IMR-90 (cell line): ENCODE measurements at places on chromosomes 3 and 15. TPM values are rescaled to one million over a fixed set of nuclear protein-coding genes. Genes with fewer than 3 reads are reported as not detected.

Gene ARGFX
- not detected in 2 replicates for total RNA-seq

Gene NR2E3
- under 0.01 and 0.56 TPM in 2 replicates for total RNA-seq

DNA sequence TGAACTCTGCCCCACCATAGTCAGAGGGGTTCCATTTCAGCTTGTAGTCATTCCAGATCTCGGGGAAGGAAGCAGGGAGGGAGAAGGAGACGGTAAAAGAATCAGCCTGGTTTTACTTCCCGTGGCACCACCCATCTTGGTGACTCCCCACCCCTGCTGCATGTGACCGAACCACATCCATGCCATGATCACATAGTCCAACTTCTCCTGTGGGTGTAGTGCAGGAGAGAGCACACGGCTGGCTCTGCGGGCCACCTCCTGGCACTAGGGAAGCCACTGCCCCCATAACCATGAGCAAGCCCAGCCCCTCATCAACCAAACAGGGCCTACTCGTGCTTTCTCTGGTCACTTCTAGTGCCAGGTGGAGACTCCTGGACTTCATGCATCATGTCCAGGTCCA is 3.7 kb downstream of the CHRNA3 start:
- no peak overlapping the region for H3K4me3 ChIP-seq
- no peaks in the 10 kb centered on the region for H3K4me1 ChIP-seq
- no peaks in the 10 kb centered on the region for H3K36me3 ChIP-seq
- peaks cover 34% of the 10 kb centered on the region for H3K27me3 ChIP-seq
- DNase-seq: no peak

- H3K27ac ChIP-seq: no peak overlapping the region
- peaks cover 59% of the 10 kb centered on the region for H3K27me3 ChIP-seq
- H3K4me1 ChIP-seq: no peaks in the 10 kb centered on the region
Measured at GRCh38 chr3:13043656-13044055, 29.6 kb downstream of the IQSEC1 start.

DNA sequence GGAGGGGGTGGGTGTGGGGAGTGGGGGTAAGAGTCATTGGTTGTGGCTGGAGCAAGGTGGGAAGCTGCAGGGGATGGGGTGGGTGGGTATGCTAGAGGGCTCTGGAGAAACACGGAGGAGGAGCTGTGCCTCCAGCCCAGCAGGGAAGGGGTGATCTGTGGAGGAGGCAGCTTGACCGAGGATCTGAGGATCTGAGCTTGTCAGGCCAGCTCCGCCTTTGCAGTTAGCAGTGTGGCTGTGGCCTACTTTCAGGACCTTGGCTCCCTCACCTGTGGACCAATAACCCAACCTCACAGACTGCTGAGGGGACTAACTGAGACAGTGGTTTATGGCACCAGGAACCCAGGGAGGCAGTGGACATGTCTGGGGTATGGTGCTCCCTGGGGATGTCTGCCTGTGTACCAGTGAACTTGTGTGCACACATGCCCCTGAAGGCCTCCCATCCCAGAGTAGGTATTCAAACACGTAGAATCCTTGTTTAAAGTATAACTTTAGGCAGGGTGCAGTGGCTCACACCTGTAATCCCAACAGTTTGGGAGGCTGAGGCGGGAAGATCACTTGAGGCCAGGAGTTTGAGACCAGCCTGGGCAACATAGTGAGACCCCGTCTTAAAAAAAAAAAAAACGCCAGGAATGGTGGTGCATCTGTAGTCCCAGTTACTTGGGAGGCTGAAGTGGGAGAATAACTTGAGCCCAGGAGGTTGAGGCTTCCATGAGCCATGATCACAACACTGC is 52.5 kb upstream of the LINGO1 start:
- no peak overlapping the region for H3K4me3 ChIP-seq
- no peaks in the 10 kb centered on the region for H3K4me1 ChIP-seq
- DNase-seq: no peak
- H3K36me3 ChIP-seq: no peaks in the 10 kb centered on the region
- H3K27me3 ChIP-seq: peaks cover 39% of the 10 kb centered on the region

- DNase-seq: no peak
- peaks cover 5% of the 10 kb centered on the region for H3K4me1 ChIP-seq
- H3K36me3 ChIP-seq: no peaks in the 10 kb centered on the region
- H3K27me3 ChIP-seq: no peaks in the 10 kb centered on the region
- no peak overlapping the region for H3K27ac ChIP-seq
Measured at GRCh38 chr3:171186817-171187500, 160.4 kb upstream of the SLC2A2 start.

- peak overlapping the region; percentile 70 for H3K27ac ChIP-seq
- no peaks in the 10 kb centered on the region for H3K36me3 ChIP-seq
- peak; percentile 26 for DNase-seq
- peaks cover 10% of the 10 kb centered on the region for H3K4me1 ChIP-seq
Measured at GRCh38 chr3:138348754-138349739, 668 bp downstream of the MRAS start.

DNA sequence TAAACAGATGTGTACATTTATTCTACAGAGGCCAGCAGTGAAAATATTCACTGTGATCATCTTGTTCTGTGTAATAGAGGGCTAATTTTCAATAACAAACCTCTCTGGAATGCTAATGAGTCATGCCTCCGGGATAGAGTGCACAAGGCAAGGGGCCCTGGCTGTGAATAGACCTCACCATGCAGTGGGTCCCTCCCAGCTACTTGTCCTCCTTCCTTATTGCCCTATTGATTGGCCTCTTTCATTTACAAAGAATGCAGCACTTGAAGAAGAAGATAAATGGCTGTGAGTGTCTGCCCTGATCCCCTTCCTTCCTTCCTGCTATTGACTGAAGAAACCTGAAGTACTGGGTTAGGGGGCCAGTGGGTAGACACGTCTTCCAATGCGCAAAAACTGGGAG is 436.3 kb downstream of the WDR72 start:
- H3K36me3 ChIP-seq: no peaks in the 10 kb centered on the region
- no peaks in the 10 kb centered on the region for H3K27me3 ChIP-seq
- DNase-seq: no peak
- no peak overlapping the region for H3K27ac ChIP-seq

DNA sequence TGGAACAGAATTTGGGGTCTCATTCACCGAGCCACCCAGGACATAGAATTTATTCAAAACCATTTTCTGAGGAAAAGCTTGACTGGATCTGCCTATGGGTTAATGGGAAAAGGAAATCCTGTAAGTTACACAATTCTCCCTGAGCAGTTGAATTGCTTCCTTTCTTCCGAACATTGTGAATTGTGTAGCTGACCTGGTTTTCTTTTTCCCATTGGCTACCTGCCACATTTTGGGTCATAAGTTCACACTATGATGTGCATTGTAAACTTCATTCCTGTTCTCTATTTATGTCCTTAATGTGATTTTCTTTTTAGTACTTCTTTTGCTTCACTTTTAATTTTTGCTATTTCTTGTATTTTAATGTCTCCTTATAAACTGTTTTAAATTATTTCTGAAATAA is 386.0 kb upstream of the LRRC3B start:
- no peak overlapping the region for H3K4me3 ChIP-seq
- no peaks in the 10 kb centered on the region for H3K4me1 ChIP-seq
- no peak for DNase-seq
- H3K27ac ChIP-seq: no peak overlapping the region
- no peaks in the 10 kb centered on the region for H3K36me3 ChIP-seq
- H3K27me3 ChIP-seq: no peaks in the 10 kb centered on the region

DNA sequence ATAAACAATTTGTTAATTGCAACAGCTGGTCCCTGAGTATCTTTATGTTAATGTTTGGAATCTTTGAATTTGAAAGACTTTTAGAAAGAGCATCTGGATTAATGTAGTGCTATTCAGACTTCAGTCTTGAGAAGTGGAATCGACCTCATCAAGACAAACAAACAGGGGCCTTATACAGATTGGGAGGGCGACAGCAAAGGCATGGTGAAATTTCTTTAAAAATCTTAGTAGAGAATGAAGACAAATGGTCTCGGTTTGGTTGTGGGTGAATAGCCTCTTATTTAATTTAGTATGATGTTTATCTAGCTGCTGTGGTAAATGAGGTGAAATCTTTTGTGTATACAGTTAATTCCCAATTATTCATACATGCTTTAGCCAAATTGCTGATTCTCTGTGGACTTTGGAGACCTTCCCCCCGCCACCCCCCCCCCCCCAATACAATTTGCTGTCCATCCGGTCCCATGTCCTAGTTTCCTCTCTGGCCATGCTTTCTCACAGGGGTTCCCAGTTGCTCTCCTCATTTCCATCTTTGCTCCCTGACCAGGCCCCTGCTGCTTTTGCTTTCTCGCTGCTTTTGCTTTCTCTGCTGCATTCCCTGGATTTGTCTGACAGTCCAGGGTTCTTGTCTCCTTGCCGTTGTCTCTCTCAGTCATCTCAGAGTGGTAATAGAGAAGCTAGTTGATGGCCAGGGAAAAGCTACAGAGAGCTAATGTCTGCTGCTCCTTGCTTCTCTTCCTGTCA is 135.3 kb downstream of the FNDC3B start:
- H3K36me3 ChIP-seq: peaks cover 6% of the 10 kb centered on the region
- no peaks in the 10 kb centered on the region for H3K27me3 ChIP-seq

DNA sequence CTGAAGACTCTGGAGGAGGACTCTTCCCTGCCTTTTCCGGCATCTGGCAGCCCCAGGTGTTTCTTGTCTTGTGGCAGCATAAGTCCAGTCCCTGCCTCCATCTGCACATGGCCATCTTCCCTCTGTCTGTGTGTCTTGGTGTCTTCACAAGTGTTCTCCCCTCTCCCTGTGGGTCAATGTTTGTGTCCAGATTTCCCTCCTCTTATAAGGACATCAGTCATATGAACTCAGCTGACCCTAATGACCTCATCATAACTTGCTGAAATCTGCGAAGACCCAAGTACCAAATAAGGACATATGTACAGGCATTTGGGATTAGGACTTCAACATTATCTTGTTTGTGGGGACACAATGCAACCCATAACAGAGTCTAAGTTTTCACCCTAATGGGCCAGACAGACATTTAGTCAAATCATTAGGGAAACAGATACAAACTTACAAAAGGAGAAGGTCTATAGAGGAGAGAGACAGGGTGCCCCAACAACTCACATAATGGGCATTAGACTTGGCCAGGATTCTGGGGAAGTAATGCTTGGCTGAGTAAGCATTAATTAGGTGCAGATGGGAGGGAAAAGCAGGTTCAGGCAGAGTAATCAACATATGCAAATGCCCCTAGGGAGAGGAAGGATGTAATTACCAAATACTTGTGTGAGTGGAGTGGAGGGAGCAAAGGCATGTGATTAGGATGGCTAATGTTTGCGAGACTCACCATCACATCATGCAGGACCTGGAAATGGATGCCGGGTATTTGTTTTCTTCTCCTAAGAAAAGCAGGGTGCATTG is 372.8 kb upstream of the TBL1XR1 start:
- no peaks in the 10 kb centered on the region for H3K36me3 ChIP-seq
- DNase-seq: no peak
- peaks cover 2% of the 10 kb centered on the region; the same call in 1 of the 2 replicates for H3K4me1 ChIP-seq
- H3K4me3 ChIP-seq: no peak overlapping the region

DNA sequence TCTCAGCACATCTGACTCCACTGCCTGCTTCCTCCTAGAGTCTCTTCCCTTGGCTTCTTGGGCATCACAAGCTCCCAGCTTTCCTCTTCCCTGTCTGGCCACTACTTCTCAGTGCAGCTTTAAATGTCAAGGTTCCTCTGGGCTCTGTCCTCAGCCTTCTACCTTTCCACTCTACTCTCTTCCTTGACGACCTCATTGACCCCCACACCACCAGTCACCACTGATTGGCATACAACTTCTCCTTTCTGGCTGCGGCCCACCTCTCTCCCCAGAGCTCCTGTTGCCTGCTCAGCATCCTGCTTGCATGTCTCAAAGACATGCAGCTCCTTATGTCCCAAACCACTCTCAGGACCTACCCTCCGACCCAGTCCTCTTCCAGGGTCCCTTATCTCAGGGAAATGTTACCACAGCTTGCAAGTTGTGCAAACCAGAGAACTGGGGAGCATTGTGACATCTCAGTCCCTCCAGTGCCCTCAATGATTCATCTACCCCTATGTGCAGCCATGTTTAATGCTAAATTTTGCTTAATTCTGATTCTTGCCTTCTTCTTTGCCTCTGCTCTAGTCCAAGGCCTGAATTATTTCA is 49.9 kb downstream of the TRPM1 start:
- H3K36me3 ChIP-seq: no peaks in the 10 kb centered on the region
- DNase-seq: no peak
- no peak overlapping the region for H3K4me3 ChIP-seq
- no peak overlapping the region for H3K27ac ChIP-seq

GRCh38 chr3:21435871-21436270 is 315.1 kb downstream of the ZNF385D start:
- DNase-seq: peak; percentile 92
- H3K4me3 ChIP-seq: no peak overlapping the region
- no peak overlapping the region for H3K27ac ChIP-seq
- H3K4me1 ChIP-seq: no peaks in the 10 kb centered on the region

DNA sequence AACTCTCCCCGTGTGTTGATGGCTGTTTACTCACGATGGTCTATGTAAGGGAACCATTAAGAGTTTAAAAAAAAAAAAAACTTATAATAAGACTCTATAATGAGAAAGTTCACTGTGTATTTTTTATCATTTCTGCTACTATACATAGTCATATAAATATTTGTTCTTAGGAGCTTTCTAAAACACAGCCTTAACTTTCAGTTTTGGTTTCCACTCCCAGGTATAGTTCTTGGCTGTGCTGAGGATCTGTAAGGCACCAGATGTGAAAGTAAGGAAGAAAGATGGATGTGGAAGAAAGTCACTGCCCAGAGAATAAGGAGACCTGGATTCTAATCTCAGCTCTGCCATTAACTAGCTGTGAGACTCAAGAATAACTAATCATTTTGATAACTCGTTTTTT is 101.9 kb upstream of the THBS1 start:
- no peak for DNase-seq
- peaks cover 3% of the 10 kb centered on the region for H3K4me1 ChIP-seq
- no peaks in the 10 kb centered on the region for H3K27me3 ChIP-seq
- no peaks in the 10 kb centered on the region for H3K36me3 ChIP-seq
- no peak overlapping the region for H3K4me3 ChIP-seq

DNA sequence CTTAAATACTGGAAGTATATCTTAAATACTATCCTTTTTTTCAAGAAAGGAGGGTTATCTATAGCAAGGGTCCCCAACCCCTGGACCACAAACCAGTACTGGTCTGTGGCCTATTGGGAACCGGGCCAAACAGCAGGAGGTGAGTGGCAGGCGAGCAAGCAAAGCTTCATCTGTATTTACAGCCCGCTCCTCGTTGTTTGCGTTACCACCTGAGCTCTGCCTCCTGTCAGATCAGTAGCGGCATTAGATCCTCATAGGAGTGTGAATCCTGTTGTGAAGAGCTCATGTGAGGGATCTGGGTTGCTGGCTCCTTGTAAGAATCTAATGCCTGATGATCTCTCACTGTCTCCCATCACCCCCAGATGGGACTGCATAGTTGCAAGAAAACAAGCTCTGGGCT is 26.1 kb downstream of the SUMF1 start:
- no peak overlapping the region for H3K27ac ChIP-seq
- H3K27me3 ChIP-seq: no peaks in the 10 kb centered on the region
- H3K4me3 ChIP-seq: no peak overlapping the region

DNA sequence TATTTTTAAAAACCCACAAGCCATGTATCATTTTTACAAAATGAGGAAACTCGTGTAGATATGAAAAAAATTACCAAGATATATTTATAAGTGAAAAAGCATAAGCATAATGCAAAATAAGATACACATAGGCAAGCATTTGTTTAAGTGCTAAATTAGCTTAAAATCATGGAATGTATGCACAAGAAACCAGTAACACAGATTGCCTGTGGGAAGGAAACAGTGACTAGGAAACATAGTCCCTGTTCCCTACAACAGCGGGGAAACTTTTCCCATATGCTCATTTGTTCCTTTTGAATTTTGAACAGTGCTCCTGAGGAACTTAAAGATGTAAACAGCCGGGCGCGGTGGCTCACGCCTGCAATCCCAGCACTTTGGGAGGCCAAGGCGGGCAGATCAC is 169.5 kb downstream of the PDE8A start:
- H3K4me1 ChIP-seq: no peaks in the 10 kb centered on the region
- no peaks in the 10 kb centered on the region for H3K36me3 ChIP-seq
- no peak for DNase-seq
- H3K27ac ChIP-seq: no peak overlapping the region
- no peak overlapping the region for H3K4me3 ChIP-seq
- H3K27me3 ChIP-seq: peaks cover 5% of the 10 kb centered on the region
